Stimulated activated CD4-positive, alpha-beta T cell treated with anti-CD3 and anti-CD28 coated beads, Interleukin-2, amount 100 ng/mL, for 24 hours (primary cell): ENCODE measurements at places on chromosomes 4 and X.

DNA sequence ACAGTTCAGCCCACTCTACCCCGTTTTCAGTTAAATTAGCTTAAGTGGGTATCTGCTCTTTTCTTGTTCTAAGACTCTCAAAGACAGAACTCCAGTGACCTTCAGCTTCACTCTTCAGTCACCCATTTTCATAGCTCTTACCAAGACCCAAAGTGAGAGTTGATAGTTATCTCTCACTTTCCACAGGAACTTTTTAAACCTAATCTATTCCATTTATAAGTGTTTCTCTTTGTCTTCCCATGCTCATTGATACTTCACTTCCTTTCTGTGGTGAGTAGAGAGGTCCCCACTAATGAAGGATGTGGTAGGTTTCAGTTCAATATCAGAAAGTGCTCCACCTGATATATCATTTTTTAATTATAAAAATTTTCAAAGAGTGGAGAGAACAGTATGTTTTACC is 33.4 kb downstream of the COX18 start:
- DNase-seq, result no peak

- DNase-seq, result no peak
Observed at GRCh38 chrX:148871422-148872160, 371.2 kb downstream of the AFF2 start.

- DNase-seq, result peak; percentile 3
Observed at GRCh38 chr4:25767877-25768725, 94.7 kb downstream of the SEL1L3 start.

- DNase-seq, result no peak
Observed at GRCh38 chr4:14879683-14880082, 122.6 kb upstream of the CPEB2 start.

DNA sequence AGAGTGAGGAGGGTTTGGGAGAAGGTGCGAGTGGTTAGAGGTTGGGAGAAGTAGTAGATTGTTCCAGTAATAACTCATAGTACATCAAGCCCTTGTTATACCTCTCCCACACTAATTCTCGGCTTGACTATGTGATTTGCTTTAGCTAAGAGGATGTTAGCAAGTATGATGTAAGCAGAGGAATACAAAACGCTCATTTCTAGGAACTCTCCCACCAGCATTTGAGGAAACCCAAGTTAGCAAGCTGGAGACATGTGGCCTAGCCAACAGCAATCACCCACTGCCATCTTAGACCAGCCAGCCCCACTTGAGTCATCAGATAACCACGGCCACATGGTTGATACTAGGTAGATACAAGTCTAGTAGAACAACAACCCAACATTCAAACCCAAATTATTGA is 14.2 kb downstream of the FTHL17 start:
- no peak for DNase-seq

GRCh38 chr4:86400216-86400615 is 40.4 kb upstream of the MAPK10 start:
- no peak for DNase-seq

DNA sequence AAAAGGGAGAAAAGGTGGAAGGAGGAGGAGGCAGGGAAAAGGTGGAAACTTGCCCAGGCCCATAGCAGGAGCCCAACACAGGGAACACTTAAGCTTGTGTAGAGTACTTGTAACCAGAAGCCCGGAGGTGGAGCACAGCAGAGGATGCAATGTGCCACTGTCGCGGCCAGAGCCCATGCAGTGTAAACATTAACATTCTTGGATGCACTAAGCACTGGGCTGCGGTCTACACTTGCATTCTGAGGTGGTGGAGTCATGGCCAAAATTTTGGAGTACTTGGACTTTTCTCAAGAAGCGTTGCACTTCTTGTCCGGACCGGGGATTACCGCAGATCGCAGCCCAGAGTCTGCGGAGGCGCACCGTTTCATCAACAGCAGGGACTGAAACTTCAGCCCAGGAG is 4.5 kb upstream of the RHOXF1 start:
- no peak for DNase-seq

GRCh38 chr4:117783716-117784115 is 250.6 kb upstream of the NDST3 start:
- DNase-seq, result no peak

- DNase-seq, result no peak
Observed at GRCh38 chr4:20462426-20463175, 210.9 kb downstream of the SLIT2 start.

- DNase-seq, result no peak
Observed at GRCh38 chr4:86615501-86615900, 21.4 kb downstream of the PTPN13 start.

DNA sequence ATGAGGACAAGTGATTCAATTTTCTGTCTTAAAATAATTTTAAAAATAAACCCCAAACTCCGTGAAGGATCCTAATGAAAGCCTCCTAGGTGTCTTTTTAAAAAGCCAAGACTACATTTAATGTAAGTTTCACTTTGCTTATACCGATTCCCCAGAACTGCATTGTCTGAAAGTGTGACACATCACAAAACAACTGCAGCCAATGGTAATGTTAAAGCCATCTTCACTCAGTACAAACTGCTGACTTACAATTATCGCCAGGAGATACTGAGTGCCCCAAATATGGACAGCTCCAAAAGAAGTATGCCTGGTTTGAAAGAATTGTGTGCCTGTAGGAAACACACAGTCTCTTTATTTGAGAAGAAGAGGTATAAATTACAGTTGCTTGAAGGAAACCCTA is 73.7 kb upstream of the SPANXB1 start:
- no peak for DNase-seq

DNA sequence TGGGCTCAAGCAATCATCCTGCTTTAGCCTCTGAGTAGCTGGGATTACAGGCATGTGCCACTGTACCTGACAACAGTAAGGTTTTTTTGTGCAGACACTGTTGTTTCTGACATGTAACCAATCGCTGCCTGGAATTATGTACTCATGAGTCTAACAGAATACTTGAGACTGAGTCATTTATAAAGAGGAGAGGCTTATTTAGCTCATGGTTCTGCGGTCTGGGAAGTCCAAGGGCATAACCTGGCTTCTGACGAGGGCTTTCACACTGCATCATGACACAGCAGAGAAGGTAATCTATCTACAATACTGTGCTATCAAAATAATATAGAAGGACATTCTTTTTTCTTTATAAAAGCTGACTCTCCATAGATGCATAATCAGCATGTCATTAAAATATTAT is 115.5 kb upstream of the STOX2 start:
- DNase-seq, result no peak

- no peak for DNase-seq
Observed at GRCh38 chr4:105148356-105148755, 1.7 kb downstream of the TET2 start.

GRCh38 chrX:149471397-149471796 is 33.7 kb downstream of the IDS start:
- no peak for DNase-seq

DNA sequence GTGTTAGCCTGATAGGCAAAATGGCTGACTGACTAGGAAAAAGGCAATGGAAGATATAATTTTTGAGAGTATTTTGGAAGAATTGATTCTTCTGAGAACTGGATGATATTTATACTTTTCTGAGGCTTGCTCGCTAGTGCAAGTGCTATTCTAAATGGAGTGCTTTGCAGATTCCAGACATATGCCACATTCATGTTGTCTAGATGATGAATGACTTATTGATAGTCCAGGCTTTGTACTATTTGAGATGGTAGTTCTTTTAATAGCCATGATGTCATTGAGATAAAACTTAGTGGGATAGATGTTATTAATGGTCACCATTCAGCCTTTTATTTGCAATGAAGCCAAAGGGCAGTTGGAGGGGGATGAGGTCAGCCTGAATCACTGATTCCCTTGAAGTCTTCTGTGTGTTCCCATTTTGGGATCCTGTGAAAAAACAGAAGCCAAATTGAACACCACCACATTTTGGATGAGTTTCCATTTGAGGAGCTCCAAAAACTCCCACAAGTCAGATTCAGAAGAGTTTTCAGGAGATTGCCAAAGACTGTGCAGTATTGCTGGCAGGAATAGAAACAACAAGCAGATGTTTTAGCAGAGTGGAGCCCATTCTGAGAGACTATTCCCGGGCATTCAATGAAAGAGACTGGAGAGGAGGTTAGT is 184.1 kb downstream of the IL1RAPL2 start:
- no peak for DNase-seq

DNA sequence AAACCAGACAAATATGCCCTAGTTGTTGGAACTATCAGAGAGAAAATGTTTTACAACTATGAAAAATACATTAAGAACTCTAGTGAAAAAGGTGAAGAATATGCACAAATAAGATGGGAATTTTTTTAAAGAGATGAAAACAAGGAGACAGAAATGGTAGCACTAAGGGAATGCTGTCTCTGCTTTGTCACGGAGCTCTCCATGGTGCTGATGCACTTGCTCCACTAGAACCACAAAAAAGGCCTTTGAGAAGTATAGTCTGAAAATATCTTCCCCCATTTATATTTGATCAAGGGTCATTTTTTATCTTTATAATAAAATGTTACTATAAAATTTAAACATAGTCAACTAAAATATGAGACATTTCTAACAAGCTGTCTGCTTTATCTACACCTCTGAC is 1655.5 kb upstream of the AGA start:
- no peak for DNase-seq

DNA sequence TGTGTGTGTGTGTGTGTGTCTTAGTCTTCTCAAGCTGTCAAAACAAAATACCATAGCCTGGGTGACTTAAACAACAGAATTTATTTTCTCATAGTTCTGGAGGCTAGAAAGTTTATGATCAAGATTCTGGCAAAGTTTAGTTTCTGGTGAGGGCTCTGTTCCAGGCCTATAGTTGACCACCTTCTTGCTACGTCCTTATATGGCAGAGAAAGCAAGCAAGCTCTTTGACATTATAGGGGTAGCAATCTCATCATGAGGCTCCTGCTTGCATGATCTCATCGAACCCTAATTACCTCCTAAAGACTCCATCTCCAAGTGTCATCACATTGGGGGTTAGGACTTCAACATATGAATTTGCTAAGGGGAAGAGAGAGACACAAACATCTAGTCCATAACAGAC is 6.9 kb upstream of the AFP start:
- no peak for DNase-seq

DNA sequence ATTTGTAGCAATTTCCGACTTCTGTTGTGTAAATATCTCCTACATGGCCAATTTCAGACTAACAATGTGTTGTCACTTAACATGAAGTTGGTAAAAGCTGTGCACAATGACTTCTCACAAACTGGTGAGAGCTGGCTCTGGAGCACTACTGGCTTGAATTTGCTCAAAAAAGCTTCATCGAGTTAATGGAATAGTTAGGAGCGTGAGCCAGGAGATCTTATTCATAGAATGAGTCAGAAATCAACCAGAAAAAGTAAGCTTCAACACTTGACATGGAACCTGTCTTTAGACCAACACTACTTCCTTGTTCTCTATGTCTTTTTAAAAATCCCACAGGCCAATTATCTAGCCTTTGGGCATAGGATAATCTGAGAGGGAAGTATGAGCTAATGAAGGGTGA is 7.9 kb upstream of the CHRDL1 start:
- DNase-seq, result no peak

- no peak for DNase-seq
Observed at GRCh38 chr4:139834981-139835391, 169.4 kb downstream of the MGST2 start.

DNA sequence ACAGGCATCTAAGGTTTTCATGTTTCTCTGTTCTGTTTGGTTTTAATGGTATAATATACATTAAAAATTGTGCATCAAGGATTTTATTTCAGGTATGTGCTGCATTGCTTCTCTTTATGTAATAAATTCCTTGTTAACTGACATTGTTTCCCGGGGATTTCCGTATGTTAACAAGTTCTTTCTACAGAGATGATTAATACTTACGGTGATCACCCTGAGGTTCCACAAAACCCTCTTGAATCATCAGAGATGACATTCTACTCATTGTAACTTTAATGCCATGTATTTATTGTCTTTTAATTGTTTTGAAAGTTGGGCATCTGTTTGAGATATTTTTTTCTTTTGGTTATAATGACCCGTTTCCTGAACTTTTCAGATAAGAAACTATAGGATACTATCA is 37.5 kb downstream of the ARHGAP10 start:
- DNase-seq, result no peak

DNA sequence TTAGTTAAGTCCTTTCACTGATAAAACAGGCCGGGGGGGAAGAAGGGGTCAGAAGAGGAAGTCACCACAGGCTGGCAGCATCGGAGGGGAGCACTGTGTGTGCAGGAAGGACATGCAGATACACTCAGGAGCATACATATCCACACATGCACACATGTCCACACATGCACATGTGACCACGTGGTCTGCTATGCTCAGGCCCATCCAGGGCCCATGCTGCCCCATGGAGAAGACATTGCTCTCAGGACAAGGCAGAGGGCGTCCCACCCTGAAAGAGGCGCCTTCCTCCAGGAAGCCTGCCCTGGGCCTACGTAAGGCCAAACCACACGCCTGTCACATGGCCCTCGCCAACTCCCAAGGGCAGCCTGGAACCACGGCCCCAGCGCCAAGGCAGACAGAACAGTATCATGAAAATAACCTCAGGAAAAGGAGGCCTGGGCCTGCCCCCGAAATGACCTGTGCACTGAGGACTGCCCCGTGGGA is 15.8 kb downstream of the WDR1 start:
- no peak for DNase-seq

DNA sequence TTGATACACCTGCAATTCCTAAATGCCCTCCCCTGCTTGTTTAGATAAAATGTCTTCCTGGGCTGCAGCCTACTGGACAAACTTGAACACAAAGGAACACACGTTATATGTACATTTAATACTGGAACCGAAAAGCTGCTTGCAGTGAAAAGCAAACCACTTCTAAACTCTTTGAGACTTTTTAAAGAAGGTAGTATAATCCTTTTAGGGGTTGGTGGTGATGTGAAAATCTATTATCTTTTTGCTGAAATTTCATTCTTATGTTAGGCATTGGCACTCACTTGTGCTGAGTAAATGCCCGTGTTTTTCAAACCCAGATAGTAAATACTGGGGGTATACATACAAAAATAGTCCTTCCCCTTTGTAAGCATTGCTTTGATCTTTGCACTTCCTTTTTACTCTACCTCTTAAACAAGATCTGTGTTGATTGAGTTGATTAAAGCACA is 2.2 kb downstream of the NFKB1 start:
- no peak for DNase-seq

GRCh38 chrX:132188175-132188574 is 31.1 kb downstream of the RAP2C start:
- DNase-seq, result no peak

- no peak for DNase-seq
Observed at GRCh38 chr4:168711197-168712140, 214.6 kb downstream of the PALLD start.

GRCh38 chr4:95093936-95094929 is 336.5 kb downstream of the BMPR1B start:
- DNase-seq, result no peak

GRCh38 chrX:42832764-42833549 is 55.0 kb upstream of the PPP1R2C start:
- DNase-seq, result no peak

- DNase-seq, result no peak
Observed at GRCh38 chr4:120839334-120839973, 83.1 kb downstream of the PRDM5 start.

- no peak for DNase-seq
Observed at GRCh38 chrX:153573984-153574383, 25.0 kb downstream of the CCNQ start.

DNA sequence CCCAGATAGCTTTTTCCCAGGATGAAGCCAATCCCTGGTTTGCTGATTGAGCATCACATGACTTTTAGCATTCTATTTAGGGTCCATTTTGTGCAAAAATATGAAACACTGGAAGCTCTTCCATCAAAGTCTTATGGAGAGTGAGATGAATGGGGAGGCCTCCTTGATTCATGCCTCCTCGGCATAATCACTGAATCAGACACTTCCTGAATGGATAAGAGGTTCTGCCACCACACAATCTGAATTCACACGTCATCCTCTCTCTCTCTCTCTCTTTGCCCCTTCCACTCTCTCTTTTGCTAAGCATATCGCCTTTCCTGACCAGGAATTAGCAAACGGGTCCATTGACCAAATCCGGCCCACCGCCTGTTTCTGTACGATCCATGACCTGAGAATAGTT is 68.7 kb downstream of the CRMP1 start:
- no peak for DNase-seq
